ENCODE measurements at places on chromosomes 4 and X.

DNA sequence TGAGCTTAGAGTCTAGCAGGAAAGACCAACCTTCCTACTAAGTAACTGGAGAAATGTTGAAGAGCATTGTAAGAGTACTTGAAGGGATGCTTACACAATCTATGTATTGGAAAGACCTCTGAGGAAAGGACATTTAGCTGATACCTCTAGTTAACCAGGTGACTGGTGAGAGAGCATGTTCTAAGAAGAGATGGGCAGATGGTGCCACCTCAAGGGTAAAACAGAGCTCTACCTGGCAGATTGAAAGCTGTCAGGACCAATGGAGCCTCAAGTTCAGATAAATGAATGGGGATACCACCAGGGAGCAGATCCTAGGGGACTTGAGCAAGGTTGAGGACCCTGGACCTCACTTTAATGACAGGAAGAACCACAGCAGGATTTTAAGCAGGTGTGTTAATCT is 196.4 kb downstream of the QDPR start:
- H3K4me3 ChIP-seq: no peak overlapping the region
- H3K27ac ChIP-seq: no peak overlapping the region
- H3K4me1 ChIP-seq: no peaks in the 10 kb centered on the region
- H3K27me3 ChIP-seq: no peaks in the 10 kb centered on the region
- no peaks in the 10 kb centered on the region for H3K36me3 ChIP-seq

DNA sequence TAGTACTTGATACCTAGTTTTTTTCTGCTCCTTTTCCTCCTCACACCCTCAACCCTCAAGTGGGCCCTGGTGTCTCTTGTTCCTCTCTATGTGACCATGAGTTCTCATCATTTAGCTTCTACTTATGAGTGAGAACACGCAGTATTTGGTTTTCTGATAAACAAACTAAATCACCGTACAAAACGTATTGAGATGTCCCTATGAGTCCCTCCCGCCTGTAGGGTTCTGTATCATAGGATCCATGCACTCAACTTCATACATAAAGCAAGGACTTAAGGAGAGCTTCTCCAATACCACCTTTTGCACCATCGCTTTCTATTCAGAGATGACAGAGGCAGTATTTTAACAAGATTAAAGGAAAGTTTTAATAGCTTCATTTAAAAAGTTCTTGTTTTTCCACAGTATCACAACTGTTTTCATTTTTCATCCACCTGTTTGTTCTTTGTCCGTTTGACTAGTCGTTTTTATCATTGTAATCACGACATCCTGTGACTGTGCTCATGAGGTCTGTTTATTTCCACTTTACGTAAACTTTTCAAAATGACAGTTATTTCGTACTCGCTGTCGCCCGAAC is 457 bp upstream of the RAB9A start:
- H3K27ac ChIP-seq: peak overlapping the region; percentile 3
- no peaks in the 10 kb centered on the region for H3K36me3 ChIP-seq
- no peak for DNase-seq

DNA sequence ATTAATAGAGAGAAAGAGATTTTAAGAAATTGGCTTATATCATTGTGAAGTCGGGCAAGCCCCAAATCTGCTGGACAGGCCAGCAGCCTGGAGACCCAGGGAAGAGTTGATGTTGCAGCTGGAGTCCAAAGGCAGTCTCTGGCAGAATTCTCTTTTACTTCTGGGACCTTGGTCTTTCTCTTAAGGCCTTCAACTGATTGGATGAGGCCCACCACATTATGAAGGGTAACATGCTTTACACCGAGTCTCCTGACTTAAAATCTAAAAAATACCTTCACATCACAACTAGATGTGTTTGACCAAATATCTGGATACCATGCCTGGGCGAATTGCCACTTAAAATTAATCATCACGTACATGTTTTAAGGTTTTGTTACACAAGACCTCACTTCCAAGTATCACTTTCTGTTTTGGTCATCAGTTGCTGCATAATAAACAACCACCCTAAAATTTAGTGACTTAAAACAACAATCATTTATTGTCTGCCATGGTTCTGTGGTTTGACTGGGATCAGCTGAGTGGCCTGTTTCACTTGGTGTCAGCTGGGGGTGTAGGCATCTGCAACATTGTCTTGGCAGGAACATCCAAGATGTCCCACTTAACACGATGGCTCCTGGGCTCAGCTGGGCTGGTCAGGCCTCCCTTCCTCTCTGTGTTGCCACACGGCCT is 3.4 kb downstream of the CD38 start:
- no peaks in the 10 kb centered on the region for H3K36me3 ChIP-seq
- no peak overlapping the region for H3K27ac ChIP-seq
- H3K4me1 ChIP-seq: peaks cover 3% of the 10 kb centered on the region
- H3K4me3 ChIP-seq: no peak overlapping the region
- no peaks in the 10 kb centered on the region for H3K27me3 ChIP-seq
- DNase-seq: no peak

GRCh38 chr4:152148057-152148456 is 387.2 kb upstream of the GATB start:
- no peak overlapping the region for H3K27ac ChIP-seq
- no peaks in the 10 kb centered on the region for H3K27me3 ChIP-seq
- H3K36me3 ChIP-seq: no peaks in the 10 kb centered on the region
- no peak overlapping the region for H3K4me3 ChIP-seq
- DNase-seq: no peak
- no peaks in the 10 kb centered on the region for H3K4me1 ChIP-seq

DNA sequence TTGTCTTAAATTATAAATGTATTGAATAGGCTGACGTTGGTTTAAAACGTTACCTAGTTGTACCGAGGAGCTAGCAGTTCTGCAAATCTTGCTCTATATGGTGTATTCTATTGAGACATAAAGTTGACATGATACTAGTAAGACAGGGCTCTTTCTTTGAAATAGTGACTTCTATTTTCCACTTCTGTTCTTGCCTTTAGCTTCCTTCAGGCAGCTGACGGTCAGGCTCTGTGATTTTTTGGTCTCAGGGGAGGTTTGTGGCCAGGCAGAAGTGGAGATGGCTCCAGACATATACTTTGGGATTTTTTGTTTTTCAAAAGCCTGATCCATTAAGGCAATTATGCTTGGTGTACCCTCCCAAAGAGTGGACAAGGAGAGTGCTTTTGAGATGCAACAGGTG is 95.2 kb downstream of the SLC34A2 start:
- no peaks in the 10 kb centered on the region for H3K4me1 ChIP-seq
- DNase-seq: no peak
- H3K36me3 ChIP-seq: no peaks in the 10 kb centered on the region
- H3K4me3 ChIP-seq: no peak overlapping the region

DNA sequence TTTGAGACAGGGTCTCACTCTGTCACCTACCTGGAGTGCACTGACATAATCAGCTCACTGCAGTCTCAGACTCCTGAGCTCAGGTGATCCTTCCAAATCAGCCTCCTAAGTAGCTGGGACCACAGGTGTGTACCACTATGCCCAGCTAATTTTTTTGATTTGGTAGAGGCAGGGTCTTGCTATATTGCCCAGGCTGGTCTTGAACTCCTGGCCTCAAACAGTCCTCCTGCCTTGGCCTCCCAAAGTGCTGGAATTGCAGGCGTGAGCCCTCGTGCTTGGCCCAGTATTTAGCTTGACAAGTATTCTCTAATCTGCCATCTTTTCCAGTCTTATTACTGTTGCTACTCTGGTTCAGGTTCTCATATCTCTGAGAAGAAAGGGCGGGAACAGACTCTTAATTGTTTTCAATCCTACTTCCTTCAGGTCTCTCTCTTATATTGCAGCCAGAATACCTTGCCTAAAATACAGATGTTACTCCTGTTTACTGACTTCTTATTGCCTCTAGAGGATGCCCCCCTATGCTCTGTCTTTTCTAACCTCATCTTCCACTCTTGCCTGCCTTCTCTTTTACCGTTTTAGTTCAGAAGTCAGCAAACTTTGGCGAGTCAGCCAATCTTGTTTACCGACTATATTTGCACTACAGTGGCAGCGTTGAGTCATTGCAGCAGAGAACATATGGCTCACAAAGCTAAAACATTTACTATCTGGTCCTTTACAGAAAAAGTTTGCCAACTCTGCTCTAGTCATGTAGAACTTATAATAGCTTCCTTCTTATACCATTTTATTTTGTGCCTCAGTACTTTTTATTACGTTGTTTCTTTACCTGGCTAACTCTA is 19.0 kb downstream of the MRPL1 start:
- H3K27me3 ChIP-seq: no peaks in the 10 kb centered on the region
- no peaks in the 10 kb centered on the region for H3K4me1 ChIP-seq
- no peak overlapping the region for H3K4me3 ChIP-seq
- no peak overlapping the region for H3K27ac ChIP-seq
- no peak for DNase-seq
- H3K36me3 ChIP-seq: peaks cover 6% of the 10 kb centered on the region

GRCh38 chr4:165838575-165838974 is 34.5 kb upstream of the TLL1 start:
- no peak overlapping the region for H3K27ac ChIP-seq
- H3K4me3 ChIP-seq: no peak overlapping the region
- no peaks in the 10 kb centered on the region for H3K4me1 ChIP-seq
- no peaks in the 10 kb centered on the region for H3K36me3 ChIP-seq
- no peaks in the 10 kb centered on the region for H3K27me3 ChIP-seq

DNA sequence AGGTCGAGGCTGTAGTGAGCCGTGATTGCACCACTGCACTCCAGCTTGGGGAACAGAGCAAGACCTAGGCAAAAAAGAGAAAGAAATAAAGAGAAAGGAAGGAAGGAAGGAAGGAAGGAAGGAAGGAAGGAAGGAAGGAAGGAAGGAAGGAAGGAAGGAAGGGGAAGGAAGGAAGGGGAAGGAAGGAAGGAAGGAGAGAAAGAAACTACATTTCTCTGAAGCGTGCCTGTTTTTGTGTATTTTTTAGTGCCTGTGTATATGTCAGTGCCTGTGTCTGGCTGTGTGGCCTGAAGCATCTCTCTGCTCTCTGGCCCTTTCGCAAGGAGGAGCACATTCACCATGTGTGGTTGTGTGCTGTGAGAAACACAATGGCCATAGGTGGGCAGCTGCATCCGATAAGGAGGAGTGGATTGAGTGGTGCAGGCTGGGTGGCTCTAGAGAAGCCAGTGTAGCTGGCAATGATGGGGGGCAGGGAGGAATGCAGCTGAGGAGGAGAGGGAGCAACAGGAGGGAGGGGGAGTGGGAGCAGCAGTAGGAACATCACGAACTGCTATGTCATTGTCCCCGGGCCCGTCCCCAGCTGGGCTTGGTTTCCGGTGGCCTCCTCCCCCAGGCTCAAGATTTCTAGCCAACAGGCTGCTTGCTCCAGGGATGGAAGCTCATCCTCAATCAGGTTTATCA is 11.4 kb downstream of the SYN1 start:
- no peaks in the 10 kb centered on the region for H3K4me1 ChIP-seq
- H3K36me3 ChIP-seq: no peaks in the 10 kb centered on the region
- H3K4me3 ChIP-seq: no peak overlapping the region
- DNase-seq: peak; percentile 39

GRCh38 chr4:83582289-83582785 is 46.4 kb downstream of the GPAT3 start:
- no peaks in the 10 kb centered on the region for H3K27me3 ChIP-seq
- peaks cover 20% of the 10 kb centered on the region for H3K36me3 ChIP-seq
- peak overlapping the region; percentile 48 for H3K27ac ChIP-seq
- no peak for DNase-seq

DNA sequence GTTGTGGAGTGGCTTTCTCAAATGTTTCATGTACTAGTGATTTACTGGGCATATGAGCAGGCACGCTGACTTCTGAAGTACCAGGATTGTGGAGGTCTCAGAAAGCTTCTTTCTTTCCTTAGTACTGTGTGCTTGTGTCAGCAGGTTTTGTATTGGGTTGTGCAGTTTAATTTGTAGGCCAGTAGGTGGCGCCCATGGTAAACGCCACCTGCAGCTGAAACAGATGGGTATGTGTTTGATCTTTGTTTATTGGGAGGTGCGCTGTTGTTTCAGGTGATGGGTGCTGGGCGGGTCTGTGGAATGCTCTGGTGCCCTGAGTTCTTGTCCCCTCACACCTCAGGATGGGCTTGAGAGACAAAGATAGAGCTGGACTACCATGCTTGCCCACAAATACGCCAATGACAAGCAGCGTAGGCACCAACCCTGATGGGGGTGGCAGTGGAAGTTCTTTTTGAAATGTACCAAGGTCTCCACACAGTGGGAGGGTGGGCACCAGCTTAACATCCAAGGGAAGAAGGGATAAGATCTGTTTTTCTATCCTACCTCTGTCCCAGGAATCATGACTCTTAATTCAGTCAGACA is 141.5 kb downstream of the RPS6KA6 start:
- no peaks in the 10 kb centered on the region for H3K27me3 ChIP-seq
- H3K36me3 ChIP-seq: no peaks in the 10 kb centered on the region
- no peak overlapping the region for H3K27ac ChIP-seq
- no peak for DNase-seq
- H3K4me1 ChIP-seq: no peaks in the 10 kb centered on the region

GRCh38 chr4:110877778-110878370 is 255.0 kb upstream of the PITX2 start:
- no peaks in the 10 kb centered on the region for H3K36me3 ChIP-seq
- no peak for DNase-seq
- no peak overlapping the region for H3K4me3 ChIP-seq
- no peak overlapping the region for H3K27ac ChIP-seq
- H3K4me1 ChIP-seq: no peaks in the 10 kb centered on the region

DNA sequence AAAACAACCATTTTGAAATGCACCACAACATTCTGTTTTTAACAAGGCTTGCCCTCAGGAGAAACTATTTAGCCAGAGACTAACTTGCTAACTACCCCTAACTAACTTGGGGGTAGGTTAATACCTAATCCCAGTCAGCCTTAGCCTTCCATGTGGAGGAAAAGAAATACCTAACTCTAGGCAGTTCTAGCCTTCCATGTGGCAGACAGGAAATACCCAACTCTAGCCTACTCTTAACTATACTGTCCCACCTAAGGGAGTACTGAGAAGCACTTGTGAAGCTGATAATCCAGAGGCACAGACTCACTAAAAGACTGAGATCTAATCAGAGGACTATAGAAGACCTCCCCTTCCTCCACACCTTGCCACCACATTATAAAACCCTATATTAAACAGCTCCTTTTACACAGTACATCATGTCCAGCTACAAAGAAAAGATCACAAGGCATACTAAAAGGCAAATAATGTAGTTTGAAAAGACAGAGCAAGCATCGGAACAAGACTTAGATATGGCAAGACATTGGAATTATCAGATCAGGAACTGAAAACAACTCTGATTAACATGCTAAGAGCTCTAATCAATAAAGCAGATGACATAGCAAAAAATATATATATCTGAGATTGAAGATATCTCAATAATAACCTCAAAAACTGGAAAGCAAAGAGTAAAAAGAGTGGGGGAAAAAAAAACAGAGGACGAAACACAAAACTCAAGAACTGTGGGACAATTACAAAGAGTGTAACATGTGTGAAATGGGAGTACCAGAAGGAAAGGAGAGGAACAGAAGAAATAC is 52.2 kb downstream of the FRYL start:
- no peaks in the 10 kb centered on the region for H3K27me3 ChIP-seq
- H3K4me1 ChIP-seq: peaks cover 7% of the 10 kb centered on the region
- no peak for DNase-seq
- H3K36me3 ChIP-seq: no peaks in the 10 kb centered on the region
